Lung microvascular endothelial cell (primary cell): ENCODE measurements at places on chromosomes 4 and X.

DNA sequence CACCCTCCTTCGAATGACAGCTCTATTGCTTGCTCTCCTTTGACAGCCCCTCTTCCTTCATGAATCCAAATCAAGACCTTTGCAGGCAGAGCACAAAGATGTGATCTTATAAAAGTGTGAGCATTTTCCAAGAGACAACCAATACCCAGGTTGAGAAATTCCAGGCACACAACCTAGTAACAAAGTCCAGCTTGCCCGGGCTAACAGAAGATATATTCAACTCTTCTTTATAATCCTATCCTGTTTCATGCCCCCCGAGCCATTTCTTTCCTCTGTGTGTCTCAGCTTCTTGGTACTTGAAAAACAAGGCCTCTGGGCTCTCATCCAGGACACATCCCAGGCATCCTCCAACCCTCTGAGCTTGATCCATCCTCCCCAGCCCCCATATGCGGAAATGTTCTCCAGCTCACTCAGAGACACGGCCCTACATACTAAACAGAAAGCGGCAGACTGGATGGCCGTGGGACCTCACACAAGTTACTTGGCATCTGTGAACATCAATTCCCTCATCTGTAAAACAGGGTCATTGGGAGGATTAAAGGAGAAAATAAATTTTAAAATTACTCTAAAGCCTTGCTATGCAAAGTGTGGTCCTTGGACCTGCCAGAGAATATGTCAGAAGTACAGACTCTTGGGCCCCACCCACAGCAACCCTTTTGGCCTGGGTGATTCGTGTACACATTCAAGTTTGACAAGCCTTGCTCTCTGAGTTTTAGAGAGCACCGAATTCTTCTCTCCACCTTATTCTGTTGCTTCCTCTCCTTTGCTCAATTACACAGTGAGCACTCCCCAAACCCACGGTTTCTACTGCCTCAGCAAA lies 627.0 kb downstream of the BCOR start:
- no peak for DNase-seq

DNA sequence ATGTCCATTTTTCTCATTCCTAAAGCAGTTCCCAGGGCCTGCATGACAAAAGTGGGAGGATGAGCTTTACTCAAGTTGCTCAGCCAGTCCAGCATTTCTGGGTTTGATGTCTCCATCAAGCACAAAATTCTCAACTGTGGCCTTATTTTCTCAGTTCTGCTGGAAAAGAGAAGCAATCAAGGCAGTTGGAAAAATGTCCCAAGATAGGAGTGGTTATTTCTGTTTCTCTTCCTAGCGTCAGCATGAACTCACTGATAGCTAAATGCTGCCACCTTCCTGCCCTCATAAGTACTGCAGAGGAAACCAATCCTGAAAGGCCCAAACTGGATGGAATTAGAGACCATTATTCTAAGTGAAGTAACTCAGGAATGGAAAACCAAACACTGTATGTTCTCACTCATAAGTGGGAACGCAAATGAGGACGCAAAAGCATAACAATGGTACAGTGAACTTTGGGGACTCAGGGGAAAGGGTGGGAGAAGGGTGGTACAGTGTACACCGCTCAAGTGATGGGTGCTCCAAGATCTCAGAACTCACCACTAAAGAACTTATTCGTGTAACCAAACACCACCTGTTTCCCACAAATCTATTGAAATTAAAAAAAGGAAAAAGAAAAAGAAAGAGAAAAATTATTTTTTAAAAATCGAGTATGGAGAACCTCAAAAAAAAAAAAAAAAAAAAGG lies 29.6 kb downstream of the ADH7 start:
- peak; percentile 76 for DNase-seq

DNA sequence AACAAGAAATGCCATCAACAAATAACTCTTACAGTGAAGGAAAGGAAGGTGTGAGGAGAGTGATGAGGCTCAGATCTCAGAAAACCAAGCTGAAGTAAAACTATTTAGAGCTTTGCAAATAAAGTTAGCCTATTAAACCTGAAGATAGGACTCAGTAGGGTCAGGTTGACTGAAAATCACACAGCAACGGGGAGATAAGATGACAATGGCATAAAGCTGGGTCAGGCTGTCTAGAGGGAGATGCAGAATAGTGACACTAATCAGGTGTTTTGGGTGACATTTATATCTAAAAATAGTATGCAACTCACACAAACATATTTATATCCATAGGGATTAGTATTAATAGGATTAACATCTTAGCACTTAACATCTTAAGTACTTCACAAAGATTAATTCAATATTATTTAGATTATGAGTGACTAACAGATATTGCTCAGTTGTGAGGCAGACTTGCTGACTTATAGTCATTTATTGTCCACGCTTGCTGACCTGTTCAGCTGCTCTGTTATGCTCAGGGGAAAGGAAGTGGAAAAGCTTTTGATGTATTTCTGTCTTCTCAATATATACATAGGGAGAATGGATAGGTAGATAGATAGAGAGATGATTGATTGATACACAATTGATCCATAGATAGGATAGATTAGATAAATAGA lies 130.7 kb upstream of the GUCY1A1 start:
- DNase-seq: no peak

- DNase-seq: no peak
Observed at GRCh38 chrX:57282568-57282967, 3.9 kb upstream of the FAAH2 start.

DNA sequence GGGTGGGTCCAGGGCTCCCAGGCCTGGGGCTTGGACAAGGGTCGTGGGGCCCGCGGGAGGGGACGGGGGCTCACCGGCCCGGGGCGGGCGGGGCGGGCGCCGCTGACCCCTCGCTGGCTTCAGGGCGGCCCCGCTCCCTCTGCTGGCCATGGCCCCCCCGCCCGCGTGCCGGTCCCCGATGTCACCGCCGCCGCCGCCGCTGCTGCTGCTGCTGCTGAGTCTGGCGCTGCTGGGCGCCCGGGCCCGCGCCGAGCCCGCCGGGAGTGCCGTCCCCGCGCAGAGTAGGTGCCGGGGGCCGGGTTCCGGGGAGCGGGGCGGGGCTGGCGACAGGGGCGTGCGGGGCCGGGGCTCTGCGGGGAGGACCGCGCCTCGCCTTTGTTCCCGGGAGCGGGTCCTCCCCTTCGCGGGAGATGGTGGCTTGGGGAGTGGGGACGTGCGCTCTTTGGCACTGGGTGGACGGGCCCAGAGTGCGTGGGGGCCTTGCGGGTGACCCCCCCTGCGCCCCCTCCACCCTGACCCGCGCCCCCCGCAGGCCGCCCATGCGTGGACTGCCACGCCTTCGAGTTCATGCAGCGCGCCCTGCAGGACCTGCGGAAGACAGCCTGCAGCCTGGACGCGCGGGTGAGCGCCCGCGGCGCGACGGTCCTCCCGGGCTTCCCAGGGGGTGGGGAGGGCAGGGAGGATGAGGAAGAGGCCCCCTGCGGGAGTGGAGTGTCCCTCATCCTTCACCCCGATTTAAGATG lies 16.8 kb upstream of the NAT8L start:
- no peak for DNase-seq

DNA sequence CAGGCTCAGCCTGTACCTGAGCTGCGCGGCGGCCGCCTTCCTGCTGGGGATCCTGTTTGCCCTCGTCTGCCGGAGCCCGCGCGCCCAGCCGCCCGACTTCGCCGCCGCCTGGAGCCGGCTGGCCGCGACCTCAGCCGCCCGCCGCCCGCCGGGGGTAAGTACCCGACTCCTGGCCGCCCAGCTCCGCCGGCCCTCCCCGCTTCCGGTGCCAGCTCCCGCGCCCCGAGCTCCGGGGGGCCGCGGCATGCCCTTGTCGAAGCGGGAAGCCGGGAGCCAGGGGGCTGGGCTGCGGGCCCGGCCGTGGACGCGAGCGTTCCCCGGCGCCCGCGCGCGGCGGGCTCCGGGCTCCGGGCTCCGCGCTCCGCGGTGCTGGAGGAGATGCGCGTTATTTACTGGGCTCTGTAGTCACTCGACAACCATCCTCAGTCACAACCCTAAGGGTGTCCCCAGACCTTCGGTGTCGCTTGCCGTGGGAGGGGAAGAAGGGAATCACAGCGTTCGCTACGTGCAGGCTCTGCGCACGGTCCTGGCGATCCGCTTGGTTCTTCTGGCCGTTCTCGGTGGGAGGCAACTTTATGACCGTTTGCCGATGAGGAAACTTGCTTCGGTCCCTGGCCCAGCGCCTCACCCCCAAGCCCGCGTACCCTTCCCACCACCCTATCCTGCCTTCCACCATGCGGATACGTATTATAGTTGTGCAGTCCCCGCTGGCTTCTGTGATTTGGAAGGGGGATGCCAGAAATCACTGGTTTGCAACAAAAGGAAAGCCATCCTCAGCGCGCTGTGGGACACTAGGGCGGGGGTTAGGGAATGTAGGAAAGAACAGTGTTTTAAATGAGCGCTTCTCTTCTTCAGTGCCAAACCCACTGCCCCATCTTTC lies 944 bp downstream of the SNX25 start:
- peak; percentile 68 for DNase-seq

DNA sequence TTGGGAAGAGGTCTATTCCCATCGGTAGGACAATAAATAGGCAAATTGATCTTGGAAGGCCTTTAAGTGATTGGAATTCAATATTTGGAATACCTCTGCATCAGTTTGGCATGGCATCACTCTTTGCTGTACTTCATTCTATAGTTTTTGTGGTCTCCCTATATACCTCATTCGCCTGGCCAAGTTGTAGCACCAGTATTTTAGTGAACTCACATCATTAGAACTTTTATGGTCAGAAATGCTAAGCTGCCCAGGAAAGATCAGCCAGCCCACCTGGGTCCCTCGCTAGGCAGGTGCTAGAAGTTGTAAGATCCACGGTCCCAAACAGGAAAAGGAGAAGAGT lies 40.3 kb downstream of the ZCCHC13 start:
- no peak for DNase-seq

DNA sequence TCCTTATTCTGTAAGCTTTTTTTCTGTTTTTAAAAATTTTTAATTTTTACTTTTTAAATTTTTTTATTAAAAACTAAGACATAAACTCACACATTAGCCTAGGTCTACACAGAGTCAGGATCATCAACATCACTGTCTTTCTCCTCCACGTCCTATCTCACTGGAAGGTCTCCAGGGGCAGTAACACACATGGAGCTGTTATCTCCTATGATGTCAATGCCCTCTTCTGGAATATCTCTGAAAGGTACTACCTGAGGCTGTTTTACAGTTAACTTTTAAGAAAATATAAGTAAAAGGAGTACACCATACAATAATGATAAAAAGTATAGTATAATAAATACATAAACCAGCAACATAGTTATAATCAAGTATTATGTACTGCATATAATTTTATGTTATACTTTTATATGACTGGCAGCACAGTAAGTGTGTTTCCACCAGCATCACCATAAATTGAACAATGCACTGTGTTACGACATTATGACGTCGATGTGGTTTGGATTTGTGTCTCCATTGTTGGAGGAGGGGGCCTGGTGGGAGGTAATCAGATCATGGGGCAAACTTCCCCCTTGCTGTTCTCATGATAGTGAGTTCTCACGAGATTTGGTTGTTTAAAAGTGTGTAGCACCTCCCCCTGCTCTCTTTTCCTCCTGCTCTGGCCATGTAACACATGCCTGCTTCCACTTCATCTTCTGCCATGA lies 21.3 kb downstream of the IL15 start:
- DNase-seq: no peak

GRCh38 chr4:89055157-89056080 lies 1.6 kb downstream of the FAM13A start:
- no peak for DNase-seq

- no peak for DNase-seq
Observed at GRCh38 chr4:74944354-74944793, 11.5 kb downstream of the PARM1 start.

DNA sequence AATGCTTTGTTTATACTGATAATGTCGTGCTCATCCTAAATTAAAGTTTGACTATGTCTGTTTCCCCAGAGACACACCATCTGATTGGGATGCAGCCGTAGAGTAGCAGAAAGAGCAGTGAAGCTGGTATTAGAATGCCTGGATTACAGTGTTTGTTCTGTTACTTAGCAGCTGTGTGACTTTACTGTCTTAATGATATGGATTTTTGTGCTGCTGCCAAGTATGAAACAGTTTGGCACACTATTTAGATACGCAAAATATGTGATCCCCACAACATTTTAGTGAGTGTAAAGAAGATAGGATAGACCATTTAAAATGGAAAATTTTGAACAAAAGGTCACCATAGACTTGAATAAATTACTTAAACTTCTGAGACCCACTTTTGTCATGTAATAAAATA lies 1.2 kb upstream of the CHIC1 start:
- DNase-seq: no peak

DNA sequence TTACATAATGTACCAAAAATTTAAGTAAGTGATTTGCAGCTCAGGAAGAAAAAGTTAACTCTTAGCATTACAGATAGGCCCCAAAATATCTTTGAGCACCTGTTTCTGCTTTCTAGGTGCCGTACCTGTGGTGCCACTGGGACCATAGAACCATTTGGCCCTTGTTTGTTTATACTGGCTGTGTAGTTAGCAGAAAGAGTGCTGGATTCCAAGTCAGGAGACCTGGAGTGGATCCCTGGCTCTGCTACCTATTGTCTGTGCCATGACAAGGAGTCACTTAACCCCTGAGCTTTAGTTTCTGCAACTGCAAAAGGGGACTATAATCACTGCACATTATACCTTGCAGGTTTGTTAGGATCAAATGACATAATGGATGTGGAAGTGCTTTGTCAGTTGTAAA lies 137.8 kb upstream of the GPR101 start:
- DNase-seq: no peak

DNA sequence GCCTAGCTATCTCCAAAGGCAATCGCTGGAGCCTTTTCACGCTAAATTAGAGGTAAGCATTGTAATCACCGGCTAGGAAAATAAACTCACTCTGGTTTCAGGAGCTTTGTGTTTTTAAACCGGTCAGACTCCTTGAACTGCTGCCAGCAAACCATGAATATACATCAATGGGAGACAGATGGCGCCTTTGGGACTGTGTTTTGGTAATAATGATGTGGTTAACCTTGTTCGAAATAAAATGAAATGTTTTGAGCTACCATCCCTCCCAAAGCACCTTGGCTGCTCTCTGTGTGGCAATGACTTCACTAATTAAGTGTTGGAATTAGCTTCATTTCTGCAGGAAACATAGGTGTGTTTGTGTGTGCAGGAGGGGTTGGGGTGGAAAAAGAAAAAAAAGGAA lies 65.3 kb downstream of the CLNK start:
- peak; percentile 72 for DNase-seq

DNA sequence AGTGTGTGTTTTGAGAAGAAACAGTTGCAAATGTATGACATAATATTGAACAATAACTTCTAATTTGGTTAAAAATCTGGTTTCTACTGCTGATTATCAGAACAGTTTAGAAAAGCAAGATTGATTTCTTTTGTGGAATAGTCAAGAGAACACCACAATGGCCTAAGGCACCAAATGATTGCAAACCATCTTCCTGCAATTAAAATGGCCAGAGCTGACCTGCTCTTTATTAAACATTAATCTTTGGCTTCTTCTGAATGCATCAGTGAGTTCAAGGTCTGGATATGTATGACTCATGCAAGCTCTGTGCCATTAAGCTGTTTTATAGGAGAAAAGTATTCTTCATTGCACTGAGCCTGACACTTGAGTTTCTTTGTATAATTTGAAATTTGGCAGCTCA lies 107.8 kb upstream of the PDHA2 start:
- no peak for DNase-seq

- DNase-seq: peak; percentile 61
Observed at GRCh38 chr4:184815046-184815877, 10.5 kb downstream of the ACSL1 start.

GRCh38 chr4:124206779-124207605 lies 505.5 kb downstream of the ANKRD50 start:
- DNase-seq: peak; percentile 18
